Astrocyte (in vitro differentiated cells and primary cell): ENCODE measurements at places on chromosomes 5 and 9. TPM values are rescaled to one million over a fixed set of nuclear protein-coding genes. Genes with fewer than 3 reads are reported as not detected.

STK32A gene
- 0.25 and 0.34 TPM in 2 replicates for total RNA-seq

JAKMIP2 gene
- total RNA-seq = 15.1 and 19.3 TPM in 2 replicates

- H3K27ac ChIP-seq = no peak overlapping the region
- H3K36me3 ChIP-seq = no peaks in the 10 kb centered on the region
- no peak for DNase-seq
- H3K27me3 ChIP-seq = no peaks in the 10 kb centered on the region
- no peak overlapping the region for H3K4me3 ChIP-seq
- H3K4me1 ChIP-seq = no peaks in the 10 kb centered on the region
Observed at GRCh38 chr5:34014626-34015025, 6.8 kb upstream of the AMACR start.

MCTP1 gene
- total RNA-seq = 40.6 and 45.9 TPM in 2 replicates

GRCh38 chr9:124347968-124348358 lies 67.3 kb downstream of the PSMB7 start:
- no peak overlapping the region for H3K27ac ChIP-seq
- peaks cover 9% of the 10 kb centered on the region for H3K4me1 ChIP-seq
- DNase-seq = no peak
